Activated CD4-positive, alpha-beta T cell treated with anti-CD3 and anti-CD28 coated beads for 24 hours (primary cell): ENCODE measurements at places on chromosomes 16 and 17.

DNA sequence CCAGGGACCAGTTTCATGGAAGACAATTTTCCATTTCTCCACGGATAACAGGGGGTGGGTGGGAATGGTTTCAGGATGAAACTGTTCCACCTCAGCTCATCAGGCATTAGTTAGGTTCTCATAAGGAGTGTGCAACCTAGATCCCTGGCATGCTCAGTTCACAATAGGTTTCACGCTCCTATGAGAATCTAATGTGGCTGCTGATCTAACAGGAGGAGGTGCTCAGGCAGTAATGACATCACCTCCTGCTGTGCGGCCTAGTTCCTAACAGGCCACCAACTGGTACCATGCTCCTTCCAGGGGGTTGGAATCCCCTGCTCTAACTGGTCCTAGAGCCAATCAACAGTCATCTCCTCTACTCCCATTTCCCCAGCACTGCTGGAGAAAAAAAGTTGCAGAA is 19.9 kb downstream of the TEX14 start:
- no peak for DNase-seq

DNA sequence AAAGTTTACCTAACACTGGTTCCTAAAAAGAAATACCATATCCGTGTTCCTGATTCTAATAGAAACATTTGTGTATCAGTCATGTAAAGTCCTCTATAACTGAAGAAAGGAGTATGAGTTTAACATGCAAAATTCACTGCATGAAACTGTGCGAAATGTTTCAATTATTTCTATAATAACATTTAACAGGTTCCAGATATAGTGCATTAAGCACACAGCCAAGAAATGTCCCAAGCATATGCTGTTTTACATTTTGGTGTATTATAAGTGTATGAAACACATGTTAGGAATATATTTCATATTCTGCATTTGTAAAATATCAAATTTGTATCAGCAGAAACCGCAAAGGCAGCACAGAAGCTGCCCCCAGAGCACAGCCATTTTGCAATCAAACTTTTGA is 764.9 kb downstream of the KCNJ2 start:
- no peak for DNase-seq

DNA sequence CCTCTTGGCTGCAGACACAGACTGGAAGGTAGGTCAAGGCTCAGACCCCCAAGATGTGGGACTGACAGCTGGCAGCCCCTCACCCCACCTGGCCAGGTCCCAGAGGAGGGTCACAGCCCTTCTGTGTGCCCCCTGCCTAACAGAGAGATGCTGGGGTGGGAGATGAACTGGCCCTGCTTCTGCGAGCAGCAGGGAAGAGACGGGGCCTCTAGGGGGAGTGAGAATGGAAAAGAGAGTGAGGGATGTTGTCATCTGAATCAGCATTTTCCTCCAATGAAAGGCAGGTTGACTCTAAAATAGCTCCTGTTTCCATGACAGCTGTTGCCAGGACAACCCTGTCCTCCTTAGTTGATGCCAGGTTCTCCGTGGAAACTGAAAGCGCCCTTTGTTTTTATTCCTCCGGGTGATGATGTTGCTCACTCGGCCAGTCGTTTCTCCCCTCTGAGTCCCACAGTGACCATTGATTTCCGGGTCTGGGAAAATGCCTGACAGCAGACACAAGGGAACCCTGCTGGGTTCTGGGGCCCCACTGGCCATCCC is 4.9 kb upstream of the NDRG4 start:
- DNase-seq, result peak; percentile 69

DNA sequence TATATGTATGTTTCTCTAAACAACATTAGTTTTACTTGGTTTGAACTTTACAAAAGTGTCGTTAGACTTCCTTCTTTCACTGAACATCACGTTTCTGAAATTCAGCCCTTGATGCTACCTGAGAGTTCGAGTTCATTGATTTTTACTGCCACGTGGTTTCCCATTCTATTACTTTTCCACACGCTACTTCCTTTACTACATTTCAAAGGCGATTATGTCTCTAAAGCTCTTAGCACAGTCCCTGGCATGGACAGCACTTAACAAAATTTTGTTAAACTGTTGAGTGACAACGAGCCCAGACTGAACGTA is 15.9 kb upstream of the ARHGAP17 start:
- DNase-seq, result no peak

DNA sequence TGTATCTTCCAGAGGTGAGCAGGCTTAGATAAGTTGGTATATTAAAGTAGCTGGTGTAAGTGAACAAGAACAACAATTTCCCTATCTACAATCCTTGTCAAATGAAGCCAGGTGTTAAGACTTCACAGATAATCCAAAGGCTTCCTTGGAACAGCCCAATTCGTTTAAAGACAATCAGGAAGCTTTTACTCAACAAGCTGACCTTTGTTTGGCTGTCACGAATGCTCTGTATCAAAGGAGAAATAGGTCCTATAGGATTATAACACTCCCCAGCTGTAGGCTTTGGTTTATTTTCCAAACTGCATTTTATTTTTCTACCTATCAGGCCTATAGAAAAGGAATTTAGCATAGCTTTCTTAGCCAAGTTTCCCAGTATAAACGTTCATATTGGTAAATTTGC is 766.5 kb upstream of the GOT2 start:
- DNase-seq, result no peak

- no peak for DNase-seq
Observed at GRCh38 chr16:8714174-8714573, 39.8 kb downstream of the ABAT start.

GRCh38 chr17:79750650-79751545 is 20.2 kb downstream of the ENPP7 start:
- no peak for DNase-seq

GRCh38 chr16:84650062-84650991 is 2.0 kb downstream of the KLHL36 start:
- no peak for DNase-seq

DNA sequence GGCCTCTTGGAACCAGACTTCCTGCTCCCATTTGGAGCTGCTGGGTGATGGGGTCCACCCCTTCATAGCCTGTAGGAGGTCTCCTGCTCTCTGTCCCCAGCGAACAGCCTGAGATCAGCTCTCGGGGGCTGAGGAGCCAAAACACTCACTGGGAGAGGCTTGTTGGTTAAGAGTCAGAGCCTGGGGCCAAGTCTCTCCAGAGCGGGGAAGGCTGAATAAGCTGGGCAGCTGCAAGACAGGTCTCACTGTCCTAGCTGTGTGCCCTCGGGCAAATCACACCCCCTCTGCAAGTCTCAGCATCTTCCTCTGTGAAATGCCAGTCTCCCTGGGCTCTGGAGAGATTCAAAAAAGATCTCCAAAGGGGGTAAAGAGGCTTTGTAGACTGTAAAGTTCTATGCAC is 174.6 kb downstream of the WSCD1 start:
- DNase-seq, result no peak

- no peak for DNase-seq
Observed at GRCh38 chr16:27427538-27427937, 25.6 kb downstream of the IL21R start.

- no peak for DNase-seq
Observed at GRCh38 chr16:87178977-87179376, 138.2 kb downstream of the C16orf95 start.

DNA sequence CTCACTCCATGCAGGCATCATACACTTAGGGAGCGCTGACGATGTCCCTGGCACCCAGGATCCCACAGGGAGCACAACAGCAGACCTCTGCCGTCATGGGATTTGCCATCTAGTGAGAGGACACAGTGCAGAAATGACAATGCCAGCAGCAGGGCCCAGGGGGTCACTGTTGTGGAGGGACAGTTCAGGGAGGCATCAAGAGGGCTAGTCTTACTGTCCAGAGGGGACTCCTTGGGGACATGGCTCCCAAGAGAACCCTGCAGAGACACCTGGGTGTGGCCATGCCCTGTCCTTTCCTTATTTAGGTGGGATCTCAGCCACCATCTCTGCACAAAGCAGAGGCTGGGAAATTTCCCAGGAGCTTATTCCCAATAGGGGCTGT is 73.7 kb downstream of the CRISPLD2 start:
- DNase-seq, result no peak

- DNase-seq, result no peak
Observed at GRCh38 chr16:4376126-4376892, 4.7 kb downstream of the VASN start.

- DNase-seq, result no peak
Observed at GRCh38 chr17:2549392-2550211, 37.9 kb upstream of the METTL16 start.

DNA sequence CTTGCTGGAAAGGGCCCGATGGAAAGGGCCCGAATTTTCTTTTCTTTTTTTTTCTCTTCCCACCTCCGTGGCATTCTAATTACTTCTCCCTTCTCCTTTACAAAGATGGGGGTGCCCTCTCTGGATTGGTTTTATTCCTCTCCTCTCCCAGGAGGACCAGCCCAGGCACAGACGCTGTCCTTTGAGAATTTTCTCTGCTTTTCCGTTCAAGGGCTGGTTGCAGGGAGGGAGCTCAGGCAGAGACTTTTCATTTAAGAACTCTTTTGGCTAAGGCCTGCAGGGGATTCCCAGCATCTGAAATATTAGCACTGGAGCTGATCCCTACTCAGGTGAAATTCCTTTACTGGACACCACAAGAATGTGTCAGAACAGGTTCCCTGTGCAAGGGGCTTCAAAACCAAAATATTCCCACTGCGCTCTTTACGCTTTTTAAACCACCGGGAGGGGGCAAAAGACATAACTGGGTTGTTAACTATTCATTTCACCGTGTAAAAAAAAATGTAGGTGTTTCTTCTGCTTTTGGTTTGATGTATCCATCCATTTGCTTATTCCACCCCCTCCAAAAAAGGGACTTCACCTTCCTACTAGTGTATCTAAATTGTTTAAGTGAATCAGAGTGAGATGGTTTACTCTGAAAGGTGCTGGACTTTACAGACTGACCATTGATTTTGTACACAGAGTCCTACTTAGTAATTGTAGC is 1.4 kb downstream of the NFAT5 start:
- DNase-seq, result no peak

DNA sequence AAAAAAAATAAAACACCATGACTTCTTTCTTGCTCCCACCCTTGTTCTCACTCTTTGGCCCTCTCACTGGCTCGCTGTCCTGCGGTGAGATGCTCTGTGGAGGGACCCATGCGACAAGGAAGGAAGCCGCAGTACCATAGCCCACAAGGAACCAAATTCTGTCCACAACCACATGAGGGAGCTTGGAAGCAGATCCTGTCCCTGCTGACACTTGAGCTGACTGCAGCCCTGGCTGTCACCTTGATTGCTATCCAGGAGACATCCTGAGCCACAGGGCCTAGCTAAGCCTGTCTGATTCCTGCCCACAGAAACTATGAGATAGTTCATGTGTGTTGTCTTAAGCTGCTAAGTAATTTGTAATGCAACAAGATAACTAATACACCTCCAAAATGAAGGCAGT is 4.8 kb upstream of the MT2A start:
- DNase-seq, result no peak

- DNase-seq, result no peak
Observed at GRCh38 chr16:67814567-67814966, 7.9 kb downstream of the TSNAXIP1 start.

DNA sequence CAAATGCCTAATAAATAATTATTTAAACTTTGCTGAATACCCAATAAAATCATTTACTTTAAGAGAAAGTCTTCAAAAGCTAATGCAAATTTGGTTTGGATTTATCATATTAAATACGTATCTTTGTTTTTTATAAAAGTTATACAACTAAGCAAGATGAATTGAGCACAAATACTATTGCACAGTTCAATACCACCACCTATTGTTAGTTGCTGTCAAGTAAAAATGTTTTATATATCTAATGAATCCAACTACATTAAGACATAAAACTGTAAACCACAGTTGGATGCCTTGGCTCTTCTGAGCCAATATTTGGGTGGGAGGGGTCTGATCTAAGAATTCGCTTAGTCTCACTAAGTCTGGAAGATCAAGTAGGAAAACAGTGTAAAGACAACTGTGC is 7.7 kb downstream of the FBXL20 start:
- no peak for DNase-seq

DNA sequence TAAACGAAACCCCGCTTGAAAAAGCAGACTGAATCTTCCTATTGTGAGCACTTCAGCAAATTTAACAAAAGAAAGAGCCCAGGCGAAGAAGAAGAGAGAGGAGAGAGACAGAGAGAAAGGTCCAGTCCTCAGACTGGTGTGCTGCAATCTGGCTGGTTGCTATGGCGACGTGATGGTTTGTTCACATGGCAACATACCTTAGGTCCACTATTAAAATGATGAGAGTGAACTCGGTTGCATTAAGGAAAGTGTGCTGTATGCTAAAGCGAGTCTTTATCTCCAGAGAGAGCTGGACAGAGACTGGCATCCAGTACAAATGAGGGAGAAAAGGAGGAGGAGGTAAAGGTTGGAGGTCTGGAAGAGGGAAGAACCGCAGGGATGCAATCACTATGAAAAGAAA is 271.8 kb upstream of the ZFHX3 start:
- DNase-seq, result no peak

DNA sequence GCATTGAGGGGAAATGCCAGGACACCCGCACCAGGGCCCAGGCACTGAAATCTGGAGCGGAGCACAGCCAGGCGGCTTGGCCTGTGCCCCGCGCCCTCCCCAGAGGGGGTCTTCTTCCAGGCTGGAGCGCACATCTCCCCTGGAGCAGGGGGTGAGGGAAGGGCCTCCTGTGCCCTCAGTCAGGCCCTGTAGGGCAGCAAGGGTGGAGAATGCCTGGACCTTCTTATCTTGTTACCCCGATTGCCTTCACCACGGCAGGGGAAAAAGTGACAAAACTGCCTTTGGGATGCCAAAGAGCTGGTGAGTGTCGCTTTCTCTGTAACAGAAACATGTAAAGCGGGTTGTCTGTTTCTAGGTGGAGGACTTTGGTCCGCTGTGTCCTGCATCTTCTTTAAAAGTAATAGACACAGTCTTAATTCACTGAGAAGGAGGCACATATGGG is 48.3 kb upstream of the BAHCC1 start:
- no peak for DNase-seq

DNA sequence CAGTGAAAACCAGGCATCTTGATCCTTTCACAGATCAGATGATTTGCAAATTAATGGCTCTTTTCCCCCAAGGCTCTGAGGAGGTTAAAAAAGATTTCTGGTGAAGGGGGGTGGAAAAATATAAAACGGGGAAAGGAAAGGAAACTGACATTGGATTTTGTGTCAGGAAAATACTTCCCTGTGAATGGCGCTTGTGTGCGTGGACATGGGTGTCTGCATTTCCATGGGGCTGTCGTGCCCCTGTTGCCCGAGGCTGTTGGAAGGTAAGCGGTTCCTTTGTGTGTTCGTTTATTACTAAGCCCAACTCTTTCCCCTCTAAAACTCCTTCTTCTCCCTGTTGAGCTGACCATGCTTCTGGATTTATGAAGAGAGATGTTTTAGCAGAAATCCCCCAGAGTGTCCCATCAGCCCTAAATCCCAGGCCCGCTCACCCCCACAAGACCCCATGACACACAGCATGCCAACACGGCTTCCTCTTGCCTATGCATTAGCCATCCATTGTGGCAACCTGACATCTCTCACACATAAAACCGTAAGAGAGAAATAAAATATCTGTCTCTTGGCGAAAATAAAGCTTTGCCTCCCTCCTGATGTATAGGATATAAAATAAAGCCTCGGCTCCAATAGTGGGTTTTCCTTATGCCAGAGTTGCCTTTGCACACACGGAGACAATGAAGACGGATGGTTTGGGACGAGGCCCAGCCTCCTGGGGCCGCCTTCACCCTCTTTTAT is 7.3 kb upstream of the LHX1 start:
- no peak for DNase-seq
